NCI-H345 (cell line): ENCODE measurements at places on chromosomes 5 and 9.

DNA sequence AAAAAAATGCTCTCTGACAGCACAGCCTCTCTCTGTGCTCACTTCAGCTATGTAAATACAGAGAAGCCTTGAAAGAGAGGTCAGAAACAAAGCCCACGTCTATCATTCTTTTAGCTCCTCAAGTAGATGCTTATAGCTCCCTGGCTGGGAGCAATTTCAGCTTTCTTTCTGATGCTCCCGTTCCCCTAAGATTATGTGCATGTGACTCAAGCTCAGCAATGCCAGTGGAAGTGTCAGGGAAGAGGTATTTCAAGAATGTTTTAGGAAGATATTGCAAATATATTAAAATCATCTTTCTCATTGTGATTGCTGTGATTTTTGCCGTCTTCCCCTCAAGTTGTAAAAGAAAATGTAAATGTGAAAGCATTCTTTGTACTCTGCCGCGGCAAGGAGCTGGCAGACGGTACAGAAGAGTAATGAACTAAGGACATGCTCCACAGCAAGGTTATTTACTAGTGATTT lies 1353.7 kb upstream of the ACO1 start:
- DNase-seq, result peak; percentile 68

- DNase-seq, result no peak
These were observed 38.3 kb upstream of the FAM120AOS start for GRCh38 chr9:93491593-93492232.

DNA sequence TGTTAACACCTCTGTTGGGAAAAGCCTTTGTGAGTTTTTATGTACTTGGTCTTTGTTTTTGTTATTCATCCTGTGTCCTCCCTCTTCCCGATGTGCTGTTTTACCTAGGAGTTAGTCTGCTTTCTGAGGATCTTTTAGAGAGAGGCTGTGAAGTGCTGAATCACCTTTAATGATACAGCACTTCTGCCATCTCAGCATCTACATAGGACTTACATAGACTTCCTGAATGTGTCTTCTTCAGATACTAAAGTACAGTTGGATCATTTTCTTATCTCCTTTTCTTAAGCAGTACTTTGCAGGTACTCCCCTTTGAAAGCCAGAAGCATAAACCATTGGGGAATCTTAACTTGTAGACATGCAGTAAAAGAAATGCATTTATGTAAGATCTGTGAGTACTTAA lies 31.5 kb downstream of the OTULIN start:
- DNase-seq, result no peak

DNA sequence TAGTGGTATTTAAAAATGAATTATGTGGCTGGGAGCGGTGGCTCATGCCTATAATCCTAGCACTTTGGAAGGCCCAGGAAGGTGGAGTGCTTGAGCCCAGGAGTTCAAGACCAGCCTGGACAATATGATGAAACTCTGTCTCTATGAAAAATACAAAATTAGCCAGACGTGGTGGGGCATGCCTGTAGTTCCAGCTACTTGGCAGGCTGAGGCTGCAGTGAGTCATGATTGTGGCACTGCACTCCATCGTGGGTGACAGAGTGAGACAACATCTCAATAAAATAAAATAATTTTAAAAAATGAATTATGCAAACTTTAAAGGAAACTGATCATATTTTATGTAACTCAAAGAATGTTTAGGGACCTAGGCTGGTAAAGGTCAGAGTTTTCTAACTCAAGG lies 310.8 kb upstream of the DMRT1 start:
- DNase-seq, result no peak

GRCh38 chr9:94649100-94649819 lies 9.9 kb upstream of the FBP1 start:
- DNase-seq, result no peak

- no peak for DNase-seq
These were observed 694.8 kb downstream of the SEMA5A start for GRCh38 chr5:8851101-8851500.

DNA sequence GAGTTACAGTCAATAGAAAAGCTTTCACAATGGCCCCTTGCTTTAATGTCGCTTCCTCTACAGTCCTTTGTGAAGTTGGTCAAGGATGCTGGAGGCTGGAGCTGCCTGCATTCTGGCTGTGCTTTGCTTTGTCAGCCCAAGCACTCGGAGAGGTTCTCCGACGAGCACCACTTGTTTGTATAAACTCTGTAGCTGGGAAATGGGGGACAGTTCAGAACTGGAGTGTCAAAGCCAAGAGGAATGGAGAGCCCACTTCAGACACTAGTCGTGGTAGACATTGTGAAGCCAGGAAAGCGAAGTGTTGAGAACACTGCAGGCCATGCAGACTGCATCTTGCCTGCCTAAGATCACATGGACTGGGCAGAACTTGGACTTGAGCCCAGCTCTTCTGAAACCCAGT lies 330.3 kb downstream of the GADD45G start:
- peak; percentile 57 for DNase-seq

DNA sequence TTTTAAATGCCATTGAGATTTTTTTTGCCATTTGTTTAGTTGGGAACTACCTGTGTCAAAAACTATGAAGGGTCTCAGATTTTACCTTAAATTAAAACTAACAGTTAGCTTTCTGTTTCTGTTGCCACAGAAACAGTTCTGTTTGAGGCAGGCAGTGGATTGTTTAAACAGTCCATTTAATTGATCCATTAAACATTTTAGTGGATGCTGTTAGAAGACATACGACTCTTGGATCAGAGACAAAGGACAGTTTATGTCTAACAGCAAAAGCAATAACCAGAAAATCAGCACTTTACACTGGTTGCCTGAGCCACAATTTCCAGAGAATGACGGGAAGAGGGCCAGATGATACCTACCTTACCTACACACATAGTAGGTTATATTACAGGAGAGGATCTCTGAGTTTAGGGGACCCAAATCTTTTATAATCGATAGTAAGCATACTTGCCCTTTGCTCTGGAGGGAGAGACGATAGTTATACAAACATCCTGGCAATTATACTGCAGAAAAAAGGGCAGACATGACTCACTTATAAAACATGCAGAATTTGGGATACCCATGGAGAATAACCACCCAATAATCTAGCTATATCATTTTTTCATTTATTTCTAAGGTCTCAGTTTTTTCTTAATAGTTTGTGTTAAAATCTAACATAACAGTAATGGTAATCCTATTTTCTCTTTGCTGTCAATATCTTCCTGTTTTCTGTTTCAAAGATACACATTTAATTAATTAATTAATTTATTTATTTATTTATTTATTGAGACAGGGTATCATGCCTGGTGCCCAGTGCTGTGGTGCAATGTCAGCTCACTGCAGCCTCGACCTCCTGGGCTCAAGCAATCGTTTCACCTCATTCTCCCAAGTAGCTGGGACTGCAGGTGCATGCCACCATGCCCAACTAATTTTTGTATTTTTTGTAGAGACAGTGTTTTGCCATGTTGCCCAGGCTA lies 136.7 kb upstream of the TNFAIP8 start:
- no peak for DNase-seq

- DNase-seq, result no peak
These were observed 146.5 kb downstream of the MTX3 start for GRCh38 chr5:79844571-79844970.

DNA sequence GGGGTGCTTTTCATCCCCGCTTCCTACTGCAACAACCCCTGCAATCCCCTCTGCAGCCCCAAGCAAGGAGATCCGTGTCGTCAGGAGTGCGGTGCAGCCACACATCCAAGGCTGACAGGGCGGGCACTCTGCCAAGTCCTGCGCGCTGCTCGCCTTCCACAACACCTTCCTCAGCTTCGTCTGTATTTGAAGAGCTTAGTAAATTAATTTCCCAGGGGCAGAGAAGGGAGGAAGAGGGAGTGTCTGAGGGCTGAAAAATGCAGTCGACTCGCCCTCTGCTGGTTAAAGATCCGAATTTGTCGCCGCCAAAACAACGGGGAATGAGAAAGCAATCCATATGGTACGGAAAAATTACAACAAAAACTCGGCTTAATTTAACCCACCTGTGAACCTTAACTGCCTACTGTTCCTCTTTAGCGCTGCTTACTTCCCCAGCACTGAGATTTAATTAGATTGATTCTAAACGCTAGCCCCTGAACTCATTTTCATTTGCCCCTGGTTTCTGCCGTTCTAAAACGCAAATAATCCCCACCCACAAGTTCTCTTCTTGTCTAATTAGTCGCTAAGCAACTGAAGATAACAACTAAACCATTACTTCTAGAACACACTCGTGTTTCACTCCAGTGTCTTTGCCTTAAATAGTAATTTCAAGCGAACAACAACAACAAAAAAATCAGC lies 10.9 kb upstream of the PCDHB1 start:
- DNase-seq, result peak; percentile 90

GRCh38 chr5:136511046-136511445 lies 145.7 kb upstream of the TRPC7 start:
- no peak for DNase-seq

DNA sequence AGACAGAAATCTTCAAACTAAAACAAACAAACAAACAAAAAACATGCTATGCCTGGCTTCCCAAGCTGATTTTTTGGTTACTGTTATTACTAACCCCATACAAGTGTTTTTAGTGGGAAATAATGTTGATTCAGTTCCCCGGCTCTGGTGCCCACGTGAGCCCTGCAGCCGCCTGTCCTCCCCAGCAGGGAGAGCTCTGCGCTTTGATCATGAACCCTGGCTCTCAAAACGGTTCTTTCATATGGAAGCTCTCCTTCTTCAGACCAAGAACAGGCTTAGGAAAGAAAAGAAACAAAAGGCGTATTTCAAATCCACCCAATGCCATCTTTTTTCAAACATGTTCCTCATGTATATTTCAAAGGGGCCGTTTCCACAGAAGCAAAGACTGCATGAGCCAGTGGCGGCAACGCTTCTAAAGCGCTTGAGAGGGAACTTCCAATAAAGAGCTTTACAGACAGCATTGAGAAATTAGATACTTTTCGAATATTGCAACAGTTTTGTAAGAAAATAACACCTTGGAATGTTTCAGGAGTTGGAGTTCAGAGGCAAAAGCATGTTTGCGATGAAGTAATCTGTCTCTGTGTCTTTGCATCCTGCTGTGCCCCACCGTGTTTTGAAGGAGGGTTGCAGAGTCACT lies 74.8 kb downstream of the ICE1 start:
- peak; percentile 63 for DNase-seq

DNA sequence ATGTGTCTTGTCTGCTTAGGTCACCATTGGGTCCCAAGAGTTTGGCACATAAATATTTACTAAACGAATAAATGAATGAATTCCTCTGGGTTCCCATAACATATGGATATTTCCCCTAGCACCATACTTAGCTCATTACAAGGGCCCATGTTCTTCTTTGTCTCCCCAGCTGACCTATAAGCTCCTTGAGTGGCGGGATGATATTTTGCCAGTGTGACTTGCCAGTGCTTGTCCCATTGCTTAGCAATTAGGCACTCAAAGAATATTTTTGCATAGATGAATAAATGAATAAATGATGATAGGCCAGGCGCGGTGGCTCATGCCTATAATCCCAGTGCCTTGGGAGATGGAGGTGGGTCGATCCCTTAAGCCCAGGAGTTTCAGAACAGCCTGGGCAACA lies 16.9 kb upstream of the CTNNA1 start:
- no peak for DNase-seq

DNA sequence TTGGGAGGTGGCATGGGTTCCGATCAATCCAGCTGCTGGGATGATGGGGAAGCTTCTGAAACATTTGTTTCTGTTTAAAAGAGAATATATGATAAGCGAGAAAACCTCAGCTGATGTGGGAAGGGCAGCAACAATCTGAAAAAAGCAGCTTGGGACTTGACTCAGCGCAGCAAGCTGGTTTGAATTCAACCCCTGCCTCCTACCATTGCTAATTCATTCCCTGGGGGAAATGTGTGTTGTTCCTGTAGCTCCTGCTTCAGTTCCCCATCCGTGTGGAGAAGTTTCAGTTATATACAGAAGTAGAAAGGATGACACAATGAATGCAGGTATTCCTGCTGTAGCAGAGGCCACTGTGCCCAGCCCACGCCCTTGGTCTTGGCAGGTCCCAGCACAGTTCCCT lies 145.1 kb downstream of the NXNL2 start:
- DNase-seq, result no peak

GRCh38 chr5:40436535-40437237 lies 243.0 kb upstream of the PTGER4 start:
- no peak for DNase-seq

GRCh38 chr9:14165376-14166035 lies 148.4 kb downstream of the NFIB start:
- peak; percentile 72 for DNase-seq

- DNase-seq, result no peak
These were observed 155.0 kb downstream of the MAN2A1 start for GRCh38 chr5:109844695-109845094.

- DNase-seq, result no peak
These were observed 480 bp upstream of the CCDC69 start for GRCh38 chr5:151224372-151224771.

GRCh38 chr5:16907270-16907669 lies 28.8 kb downstream of the MYO10 start:
- DNase-seq, result no peak

- no peak for DNase-seq
These were observed 16.8 kb downstream of the CTXN3 start for GRCh38 chr5:127665641-127666040.

DNA sequence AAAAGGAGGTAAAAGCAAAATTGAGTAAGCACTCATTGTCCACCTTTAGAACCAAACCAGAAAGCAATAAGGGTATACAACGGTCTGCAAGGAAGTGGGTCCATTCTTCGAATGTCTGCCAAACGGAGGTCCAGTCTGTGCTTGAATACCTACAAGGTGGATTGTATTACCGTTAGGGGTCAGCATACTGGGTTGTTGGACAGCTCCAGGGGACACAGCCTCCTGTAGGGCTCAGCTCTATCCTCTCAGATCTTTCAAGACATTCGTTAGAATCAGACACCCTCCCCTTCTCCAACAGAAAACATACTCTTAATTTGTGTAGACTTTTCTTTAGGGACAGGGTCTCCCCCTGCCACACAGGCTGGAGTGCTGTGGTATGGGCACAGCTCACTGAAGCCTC lies 5.5 kb downstream of the ASTN2 start:
- DNase-seq, result no peak

DNA sequence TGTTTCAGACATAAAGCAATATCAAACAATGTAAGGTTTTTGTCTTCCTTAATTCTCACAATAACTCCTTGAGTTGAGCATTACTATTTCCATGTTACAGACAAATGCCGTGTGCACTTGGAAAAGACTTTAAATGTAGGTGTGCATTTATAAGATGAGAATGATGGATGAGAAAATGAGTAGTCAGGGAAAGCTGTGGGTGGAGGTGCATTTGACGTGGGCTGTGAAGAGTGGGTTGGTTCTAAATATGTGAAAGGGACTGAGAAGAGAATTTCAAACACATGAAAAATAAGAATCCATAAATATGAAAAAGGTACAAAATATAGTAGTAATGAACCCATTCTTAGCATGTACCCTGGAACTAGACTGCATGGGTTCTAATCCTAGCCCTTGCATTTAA lies 171.6 kb upstream of the PPP2R2B start:
- no peak for DNase-seq

- DNase-seq, result peak; percentile 73
These were observed 39.4 kb downstream of the SUSD1 start for GRCh38 chr9:112135706-112136105.
